Mesothelial cell of epicardium (in vitro differentiated cells): ENCODE measurements at places on chromosomes 7 and 10.

DNA sequence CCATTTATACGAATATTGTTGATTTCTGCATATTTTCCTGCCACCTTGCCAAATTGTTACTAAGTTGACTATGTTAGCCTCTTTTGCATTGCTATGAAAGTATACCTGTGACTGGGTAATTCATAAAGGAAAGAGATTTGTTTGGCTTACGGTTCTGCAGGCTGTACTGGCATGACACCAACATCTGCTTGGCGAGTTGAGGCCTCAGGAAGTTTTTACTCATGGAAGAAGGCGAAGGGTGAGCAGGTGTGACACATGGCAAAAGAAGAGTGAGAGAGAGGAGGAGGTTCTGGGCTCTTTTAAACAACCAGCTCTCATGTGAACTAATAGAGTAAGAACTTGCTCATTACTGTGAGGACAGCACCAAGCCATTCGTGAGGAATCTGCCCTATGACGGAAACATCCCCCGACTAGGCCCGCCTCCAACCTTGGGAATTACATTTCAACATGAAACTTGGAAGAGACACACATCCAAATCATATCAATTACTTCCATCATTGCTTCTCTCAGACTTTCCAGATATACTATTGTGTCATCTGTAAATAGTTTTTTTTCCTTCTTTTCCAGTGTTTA, 8.4 kb downstream of the RALA start:
- no peaks in the 10 kb centered on the region for H3K27me3 ChIP-seq
- no peak overlapping the region for H3K27ac ChIP-seq
- DNase-seq = no peak
- peaks cover 36% of the 10 kb centered on the region for H3K36me3 ChIP-seq

DNA sequence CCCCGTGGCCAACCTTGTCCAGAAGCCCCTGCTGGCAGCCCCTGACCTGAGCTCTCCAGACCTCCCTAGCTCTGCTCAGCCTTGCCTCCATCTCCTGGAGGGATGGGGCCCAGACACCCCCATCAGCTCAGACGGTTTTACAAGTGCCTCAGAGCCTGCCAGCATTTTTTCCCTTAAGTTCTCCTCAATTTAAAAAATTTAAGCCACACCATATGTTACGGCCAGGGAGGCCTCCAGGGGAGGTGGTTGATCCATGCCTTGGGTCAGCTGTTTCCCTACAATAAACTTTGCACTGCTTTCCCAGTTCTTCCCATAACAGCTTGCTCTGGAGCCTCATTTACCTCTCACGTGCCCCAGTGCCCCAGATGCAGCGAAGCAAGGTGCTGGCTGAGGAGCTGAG, 143.5 kb downstream of the RGS10 start:
- no peak overlapping the region for H3K4me3 ChIP-seq
- H3K27ac ChIP-seq = peak overlapping the region; percentile 54
- no peak for DNase-seq
- no peaks in the 10 kb centered on the region for H3K27me3 ChIP-seq

- no peaks in the 10 kb centered on the region for H3K27me3 ChIP-seq
- no peaks in the 10 kb centered on the region for H3K36me3 ChIP-seq
- peaks cover 20% of the 10 kb centered on the region for H3K4me1 ChIP-seq
- H3K27ac ChIP-seq = no peak overlapping the region
- no peak overlapping the region for H3K4me3 ChIP-seq
Observed at GRCh38 chr10:70293169-70293843, 9.5 kb upstream of the NPFFR1 start.

- no peak for DNase-seq
- H3K27ac ChIP-seq = no peak overlapping the region
- H3K36me3 ChIP-seq = no peaks in the 10 kb centered on the region
Observed at GRCh38 chr7:150363872-150364271, 4.8 kb upstream of the REPIN1 start.

DNA sequence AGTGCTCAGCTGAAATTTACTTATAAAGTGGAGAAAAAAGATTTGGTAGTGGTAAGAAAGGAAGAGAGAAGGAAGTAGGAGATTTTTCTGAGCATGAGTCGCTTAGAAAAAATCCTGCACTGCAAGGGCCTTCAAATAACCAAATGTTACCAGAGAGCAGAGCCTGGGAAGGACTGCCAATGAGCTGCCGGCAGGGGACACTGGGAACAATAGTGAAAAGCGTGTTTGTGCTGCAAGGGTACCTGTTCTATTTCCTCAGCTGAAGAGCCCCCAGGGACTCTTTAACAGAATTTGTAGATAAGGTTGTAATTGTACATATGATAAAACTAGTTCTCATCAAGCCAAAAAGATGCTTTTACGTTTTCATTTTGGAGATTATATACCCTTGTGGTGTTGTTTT, 696.3 kb upstream of the C7orf33 start:
- H3K36me3 ChIP-seq = no peaks in the 10 kb centered on the region
- H3K4me1 ChIP-seq = no peaks in the 10 kb centered on the region
- H3K4me3 ChIP-seq = no peak overlapping the region
- H3K27me3 ChIP-seq = no peaks in the 10 kb centered on the region
- H3K27ac ChIP-seq = no peak overlapping the region

GRCh38 chr10:10829576-10829975, 188.1 kb upstream of the CELF2 start:
- H3K4me3 ChIP-seq = no peak overlapping the region
- H3K27me3 ChIP-seq = no peaks in the 10 kb centered on the region
- no peaks in the 10 kb centered on the region for H3K36me3 ChIP-seq
- H3K4me1 ChIP-seq = peaks cover 3% of the 10 kb centered on the region
- no peak for DNase-seq

GRCh38 chr10:30553626-30554439, 75.7 kb downstream of the LYZL2 start:
- no peak for DNase-seq
- H3K4me1 ChIP-seq = peaks cover 30% of the 10 kb centered on the region
- H3K4me3 ChIP-seq = peak overlapping the region; percentile 40
- H3K36me3 ChIP-seq = no peaks in the 10 kb centered on the region

DNA sequence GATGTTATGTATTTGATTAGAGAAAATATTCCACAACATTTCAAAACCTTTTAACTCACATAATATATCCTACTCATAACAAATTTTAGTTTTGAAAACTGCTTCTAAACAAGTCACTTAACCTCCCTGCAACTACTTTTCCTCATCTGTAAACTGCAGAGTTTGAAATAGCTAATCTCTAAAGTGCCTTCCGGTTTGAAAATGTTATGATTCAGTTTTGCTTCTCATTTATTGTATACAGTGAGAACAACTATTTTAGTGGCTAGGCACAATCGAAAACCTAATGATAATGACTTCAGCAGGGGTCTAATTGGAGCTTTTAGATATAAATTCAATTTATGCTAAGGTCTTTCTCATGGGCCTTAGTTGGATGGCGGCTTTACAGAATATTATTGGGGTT, 30.7 kb upstream of the TEX47 start:
- peaks cover 3% of the 10 kb centered on the region for H3K27me3 ChIP-seq
- no peak overlapping the region for H3K27ac ChIP-seq
- no peak for DNase-seq
- H3K36me3 ChIP-seq = no peaks in the 10 kb centered on the region
- no peaks in the 10 kb centered on the region for H3K4me1 ChIP-seq
- H3K4me3 ChIP-seq = no peak overlapping the region

- peaks cover 17% of the 10 kb centered on the region for H3K4me1 ChIP-seq
- H3K36me3 ChIP-seq = no peaks in the 10 kb centered on the region
- no peak overlapping the region for H3K27ac ChIP-seq
- H3K4me3 ChIP-seq = no peak overlapping the region
Observed at GRCh38 chr10:58842860-58843376, 330.2 kb downstream of the BICC1 start.

- H3K4me1 ChIP-seq = peaks cover 14% of the 10 kb centered on the region
- no peak overlapping the region for H3K27ac ChIP-seq
- H3K4me3 ChIP-seq = no peak overlapping the region
- H3K36me3 ChIP-seq = no peaks in the 10 kb centered on the region
Observed at GRCh38 chr7:137040745-137041144, 172.3 kb downstream of the CHRM2 start.

DNA sequence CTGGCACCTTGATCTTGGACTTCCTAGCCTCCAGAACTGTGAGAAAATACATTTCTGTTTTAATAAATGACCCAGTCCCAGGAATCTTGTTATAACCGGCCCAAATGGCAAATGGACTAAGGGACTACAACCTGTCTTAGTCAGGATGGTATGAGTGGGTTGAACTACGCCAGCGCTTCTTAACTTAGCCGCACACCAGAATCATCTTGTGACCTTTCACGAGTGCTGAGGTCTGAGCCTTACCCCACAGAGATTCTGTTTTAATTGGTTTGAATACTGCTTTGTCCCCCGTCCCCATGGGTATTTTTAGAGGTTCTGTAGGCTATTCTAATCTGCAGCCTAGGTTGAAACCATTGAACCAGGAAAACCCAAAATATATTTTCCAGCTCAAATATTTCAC, 48.0 kb downstream of the PFKFB3 start:
- H3K4me1 ChIP-seq = no peaks in the 10 kb centered on the region
- no peak overlapping the region for H3K27ac ChIP-seq
- DNase-seq = no peak
- H3K4me3 ChIP-seq = no peak overlapping the region
- H3K36me3 ChIP-seq = no peaks in the 10 kb centered on the region
